ENCODE measurements at places on chromosomes 1 and 21.
A peak's percentile ranks its signal among the peaks of the same experiment; 100 is the strongest.

DNA sequence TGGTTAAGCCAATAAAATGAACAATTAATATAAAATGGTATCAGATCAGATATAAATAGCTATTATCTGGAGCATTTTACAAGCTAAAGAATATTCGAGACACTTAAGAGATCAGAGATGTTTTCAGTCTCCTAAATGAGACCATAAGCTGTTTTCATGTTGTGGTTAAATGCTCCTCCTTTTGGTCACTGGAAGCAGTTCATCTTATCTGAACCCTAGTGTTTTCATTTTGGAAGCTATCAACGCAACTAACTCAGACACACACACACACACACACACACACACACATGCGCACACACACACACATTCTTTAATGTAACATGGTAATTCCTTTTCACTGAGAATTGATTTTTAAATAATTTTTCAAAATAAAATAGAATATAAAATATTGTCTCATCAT is 10.0 kb upstream of the LRRC8C start:
- peak; percentile 63 for DNase-seq

- DNase-seq: no peak
Observed at GRCh38 chr21:38909109-38909508, 103.4 kb downstream of the ETS2 start.

DNA sequence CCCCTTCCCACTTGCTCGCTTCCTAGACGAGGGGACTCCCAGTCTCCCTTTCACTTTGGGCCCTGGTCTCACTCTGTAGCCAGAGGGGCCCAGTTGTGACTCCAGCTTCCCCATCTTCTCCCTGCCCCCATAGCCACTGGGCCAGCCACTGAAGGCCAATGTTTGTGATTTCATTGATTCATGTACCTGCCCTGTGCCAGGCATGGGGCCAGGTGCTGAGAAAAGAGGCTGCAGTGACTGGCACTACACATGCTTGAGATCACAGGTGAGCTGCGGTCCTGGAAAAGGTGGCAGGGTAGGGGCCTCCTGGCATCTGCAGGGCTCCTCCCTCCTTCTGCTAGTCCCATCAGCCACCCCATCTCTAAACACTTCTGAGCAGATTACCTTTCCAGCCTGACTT is 345.3 kb upstream of the VAMP3 start:
- no peak for DNase-seq

DNA sequence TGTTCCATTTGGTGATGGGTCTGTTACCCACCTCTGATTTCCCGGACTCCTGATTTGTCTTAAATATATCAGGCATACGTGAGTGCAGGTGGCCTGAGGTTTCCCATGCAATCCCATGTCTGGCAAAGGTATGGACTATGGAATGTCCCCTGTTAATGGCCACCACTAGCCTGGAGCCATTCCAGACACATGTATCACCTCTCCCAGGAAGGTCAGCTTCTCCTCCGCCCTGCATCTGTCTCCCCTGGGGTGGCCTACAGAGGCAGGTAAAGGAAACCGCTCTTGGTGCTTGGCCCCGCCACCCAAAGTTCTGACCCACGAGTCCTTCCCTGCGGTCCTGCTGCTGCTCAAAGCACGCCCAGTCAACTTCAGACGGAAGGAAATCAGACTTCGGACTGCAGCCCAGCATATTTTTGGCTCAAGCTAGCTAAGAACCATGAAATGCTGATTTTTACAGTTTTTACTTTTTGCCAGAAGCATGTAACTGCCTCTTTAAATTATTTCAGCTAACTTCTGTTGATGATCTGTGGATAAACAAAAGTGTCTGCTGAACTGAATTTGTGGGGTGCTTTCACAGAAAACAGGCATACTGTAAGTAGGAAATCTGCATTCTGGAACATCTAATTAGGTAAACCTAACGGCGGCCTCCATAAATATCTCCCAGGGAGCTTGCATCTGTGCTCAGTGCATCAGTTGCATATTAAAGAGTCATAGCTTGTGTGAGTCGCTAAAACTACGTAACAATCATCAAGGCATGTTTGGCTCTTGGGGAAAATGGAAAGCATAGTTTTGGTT is 105.9 kb downstream of the PCP4 start:
- DNase-seq: no peak

- DNase-seq: no peak
Observed at GRCh38 chr1:12654004-12654567, 10.2 kb downstream of the AADACL4 start.

- no peak for DNase-seq
Observed at GRCh38 chr1:175871647-175872046, 128.3 kb upstream of the TNR start.

DNA sequence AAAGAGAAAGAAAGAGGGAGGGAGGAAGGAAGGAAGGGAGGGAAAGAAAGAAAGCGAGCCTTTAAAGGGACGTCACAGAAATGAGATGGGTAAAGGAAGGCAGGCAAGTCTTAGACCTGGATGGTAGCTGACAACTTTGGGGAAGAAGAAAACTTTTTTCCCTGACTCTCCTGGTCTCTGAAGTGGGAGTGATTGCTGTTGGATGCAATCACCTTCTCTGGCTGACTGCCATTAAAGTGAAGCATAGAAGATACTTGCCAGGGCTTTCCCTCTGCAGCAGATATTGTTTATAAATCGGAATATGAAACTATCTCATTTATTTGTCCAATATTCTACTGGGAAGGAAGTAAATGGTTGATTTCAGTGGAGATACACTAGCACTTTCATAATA is 27.0 kb downstream of the VCAM1 start:
- DNase-seq: no peak

DNA sequence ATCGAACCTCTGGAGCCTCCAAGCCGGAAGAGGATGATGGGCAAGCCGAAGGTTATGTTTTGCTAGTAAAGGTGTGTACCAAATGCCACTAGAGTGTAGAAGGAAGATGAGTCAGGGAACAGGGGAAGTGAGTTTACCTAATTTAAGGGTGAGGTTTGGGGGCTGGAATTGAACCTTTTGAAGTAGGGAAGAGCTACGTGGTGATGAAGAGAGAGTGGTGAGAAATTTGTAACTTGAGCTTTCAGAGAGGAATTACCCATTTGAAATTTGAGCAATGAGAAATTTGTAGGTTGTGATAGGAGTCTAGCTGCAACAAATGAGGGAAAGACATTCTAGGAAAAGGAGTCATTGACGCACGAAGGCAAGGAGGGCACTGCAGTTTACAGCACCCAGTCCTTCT is 70.0 kb upstream of the TENT5C start:
- no peak for DNase-seq

DNA sequence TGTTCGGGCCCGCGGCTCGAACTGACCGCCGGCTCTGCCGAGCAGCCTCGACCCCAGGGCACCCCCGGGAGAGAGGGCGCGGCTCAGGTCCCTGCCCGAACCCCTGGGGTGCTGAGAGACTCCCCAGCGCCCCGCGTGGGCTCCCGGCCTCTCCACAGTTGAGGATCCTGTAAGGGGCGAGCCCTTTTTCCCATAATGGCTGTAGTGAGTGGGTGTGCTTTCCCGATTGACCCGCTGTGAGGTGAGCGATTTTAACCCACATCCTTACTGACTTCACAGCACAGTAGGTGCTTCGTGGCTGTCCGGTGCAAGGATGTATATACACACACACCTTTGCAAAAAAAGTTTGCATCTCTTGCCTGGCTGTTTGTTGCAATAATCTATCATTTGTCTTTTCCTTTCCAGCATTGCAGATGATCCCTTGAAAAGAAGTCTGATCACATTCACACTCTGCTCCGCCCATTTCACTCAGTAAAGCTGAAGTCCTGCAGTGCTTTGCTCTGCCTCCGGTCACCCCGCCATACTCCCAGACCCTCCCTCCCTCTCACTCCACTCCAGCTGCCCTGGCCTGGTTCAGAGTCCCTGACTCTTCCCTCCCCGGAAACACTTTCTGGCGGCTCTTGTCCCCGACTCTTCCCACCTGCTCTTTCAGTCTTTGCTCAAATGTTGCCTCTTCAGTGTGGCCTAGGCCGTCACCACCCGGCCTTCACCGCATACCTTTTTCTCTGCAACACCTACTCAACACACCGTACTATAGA is 955 bp upstream of the UBE2G2 start:
- DNase-seq: no peak

GRCh38 chr1:48596046-48596445 is 124.0 kb upstream of the SPATA6 start:
- DNase-seq: peak; percentile 3

DNA sequence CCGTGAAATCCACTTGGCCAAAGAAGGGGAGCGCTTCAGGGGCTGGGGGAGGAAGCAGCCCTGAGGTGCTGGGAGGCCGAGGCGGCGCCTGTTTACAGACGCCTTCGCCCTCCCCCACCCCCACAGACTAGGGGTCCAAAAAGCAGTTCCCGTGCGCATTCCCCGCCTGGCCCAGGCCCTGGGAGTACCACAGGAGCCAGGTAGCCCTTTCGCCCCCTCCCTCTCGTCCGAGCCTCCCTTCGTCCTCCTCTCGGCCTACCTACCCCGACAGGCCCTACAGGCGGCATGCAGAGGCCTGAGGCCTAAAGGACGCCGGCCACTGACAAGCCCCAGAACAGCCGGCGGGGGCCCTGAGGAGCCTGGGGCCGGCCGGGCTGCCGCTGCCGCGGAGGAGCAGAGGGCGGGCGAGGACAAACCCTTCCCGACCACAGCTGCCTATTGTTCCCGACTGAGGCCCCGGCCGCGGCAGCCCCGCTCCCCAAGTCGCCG is 522 bp downstream of the RC3H1 start:
- DNase-seq: no peak

- DNase-seq: no peak
Observed at GRCh38 chr1:110872366-110872744, 593 bp upstream of the CD53 start.

- DNase-seq: no peak
Observed at GRCh38 chr1:116794804-116795481, 40.7 kb downstream of the CD2 start.

DNA sequence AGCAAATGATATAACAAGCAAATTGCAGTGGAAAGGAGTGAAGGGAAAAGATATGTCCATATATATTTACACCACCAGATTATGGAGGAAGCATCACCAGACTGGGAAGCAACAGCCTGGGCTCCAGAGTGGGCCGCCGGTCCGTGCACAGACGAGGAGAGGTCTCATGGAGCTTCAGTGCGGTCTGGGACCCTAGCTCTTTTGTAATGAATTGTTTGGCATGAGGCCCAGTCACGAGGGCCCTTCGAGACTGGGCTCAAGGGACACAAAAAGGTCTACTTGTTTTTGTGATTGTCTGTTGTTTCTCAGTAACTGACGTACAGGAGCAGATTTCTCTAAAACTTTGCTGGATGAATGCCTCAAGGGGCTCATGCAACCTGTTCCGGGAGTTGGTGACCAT is 12.9 kb upstream of the STUM start:
- DNase-seq: no peak

DNA sequence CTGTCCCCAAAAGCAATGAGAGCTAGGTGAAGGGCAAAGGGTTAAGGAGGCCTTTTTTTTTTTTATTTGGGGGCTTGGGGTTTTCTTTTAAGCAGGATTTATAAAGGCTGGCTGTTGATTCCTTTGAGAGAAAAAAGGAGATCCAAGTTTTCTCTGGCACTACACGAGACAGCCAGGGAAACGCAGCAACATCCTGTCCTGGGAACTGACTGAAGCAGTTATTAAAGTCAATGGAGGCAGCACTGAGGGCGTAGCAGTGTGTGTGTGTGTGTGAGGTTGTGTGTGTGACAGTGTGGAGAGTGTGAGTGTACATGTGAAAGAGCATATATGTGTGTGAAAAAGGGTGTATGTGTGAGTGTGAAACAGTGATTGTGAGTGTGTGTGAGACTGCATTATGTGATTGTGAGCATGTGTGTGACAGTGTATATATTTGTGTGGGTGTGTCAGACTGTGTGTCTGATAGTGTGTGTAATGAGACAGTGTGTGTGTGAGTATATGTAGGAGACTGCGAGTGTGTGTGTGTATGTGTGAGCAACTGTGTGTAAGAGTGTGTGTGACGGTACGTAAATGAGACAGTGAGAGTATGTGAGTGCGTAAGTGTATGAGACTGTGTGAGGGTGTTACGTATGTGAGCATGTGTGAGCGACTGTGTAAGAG is 65.9 kb upstream of the TIAM1 start:
- no peak for DNase-seq

- DNase-seq: no peak
Observed at GRCh38 chr21:16750926-16751325, 761.9 kb upstream of the CXADR start.

GRCh38 chr1:61293197-61293596 is 210.8 kb downstream of the NFIA start:
- peak; percentile 28 for DNase-seq

DNA sequence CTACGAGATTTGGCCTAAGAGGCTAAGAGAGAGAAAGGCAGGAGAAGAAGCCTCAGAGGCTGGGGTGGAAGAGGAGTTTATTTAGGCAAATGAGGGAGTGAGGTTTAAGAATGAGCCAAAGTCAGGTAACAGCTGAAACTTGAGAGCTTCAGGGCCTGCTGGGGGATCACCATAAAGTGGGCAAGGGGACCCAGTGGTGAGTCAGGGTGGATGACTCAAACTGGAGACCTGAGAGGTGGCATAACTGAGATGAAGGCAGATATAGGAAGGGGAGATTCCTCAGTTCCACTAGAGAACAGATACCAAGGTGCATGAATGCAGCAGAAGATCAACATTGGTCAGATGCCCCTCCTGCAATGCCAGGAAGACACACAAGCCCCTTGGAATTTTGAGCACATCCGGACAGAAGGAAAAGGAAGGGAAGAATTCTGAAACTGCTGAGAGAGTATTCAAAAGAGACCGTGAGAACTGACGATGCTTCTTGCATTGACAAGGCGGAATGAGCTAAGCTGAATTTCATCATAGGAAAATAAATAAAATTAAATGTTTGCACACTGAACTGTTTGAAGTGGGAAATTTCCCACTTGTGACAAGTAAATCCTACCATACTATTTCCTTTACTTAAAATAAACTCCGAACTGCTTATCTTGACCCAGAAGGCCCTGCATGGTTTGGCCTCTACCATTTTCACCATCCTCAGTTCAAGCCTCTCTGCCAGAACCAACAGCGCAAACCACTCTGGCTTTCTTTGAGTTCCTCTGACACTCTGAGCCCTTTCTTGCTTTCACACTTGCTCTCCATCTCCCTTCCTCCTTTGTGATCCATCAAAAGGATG is 94.1 kb downstream of the NMNAT2 start:
- DNase-seq: no peak

DNA sequence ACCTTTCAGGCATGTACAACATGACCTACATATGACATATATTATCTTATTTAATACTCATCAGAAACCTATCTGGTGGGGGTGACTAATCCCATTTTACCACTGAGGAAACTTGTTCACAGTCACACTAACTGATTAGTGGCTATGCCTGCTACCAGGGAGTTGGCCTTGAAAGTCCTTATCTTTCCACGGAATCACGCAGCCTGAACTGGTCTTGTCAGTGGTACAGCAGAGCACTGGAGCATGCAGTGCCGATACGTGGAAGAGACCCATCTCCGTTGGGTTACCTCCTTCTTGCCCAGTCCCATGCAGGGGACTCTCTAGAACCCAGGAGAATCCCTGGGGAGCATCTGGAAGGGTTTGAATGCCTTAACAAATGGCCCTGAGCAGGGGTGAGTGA is 8.2 kb downstream of the HSD3B1 start:
- no peak for DNase-seq

DNA sequence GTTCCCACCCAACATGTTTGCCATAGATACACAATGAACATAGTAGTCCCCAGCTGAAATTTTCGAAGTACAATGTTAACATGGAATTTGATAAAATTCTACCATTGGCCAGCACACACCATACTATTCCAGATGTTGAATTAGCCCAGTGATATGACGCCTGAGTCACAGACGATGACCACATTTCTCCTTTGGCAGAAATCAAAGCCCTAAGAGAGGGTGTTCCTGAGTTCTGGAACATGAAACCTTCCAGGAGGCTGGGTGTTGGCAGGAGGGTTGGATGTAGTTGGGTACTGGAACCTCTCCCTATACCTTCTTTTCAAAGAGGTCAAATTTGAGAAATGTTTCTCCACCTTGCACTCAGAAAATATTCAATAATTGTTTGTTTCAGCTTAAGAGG is 37.8 kb downstream of the LPAR3 start:
- DNase-seq: peak; percentile 83
